Activated CD4-positive, alpha-beta T cell treated with anti-CD3 and anti-CD28 coated beads for 24 hours (primary cell): ENCODE measurements at places on chromosomes 2 and 18.

- DNase-seq, result no peak
Measured at GRCh38 chr2:79984476-79984875, 320.1 kb downstream of the LRRTM1 start.

DNA sequence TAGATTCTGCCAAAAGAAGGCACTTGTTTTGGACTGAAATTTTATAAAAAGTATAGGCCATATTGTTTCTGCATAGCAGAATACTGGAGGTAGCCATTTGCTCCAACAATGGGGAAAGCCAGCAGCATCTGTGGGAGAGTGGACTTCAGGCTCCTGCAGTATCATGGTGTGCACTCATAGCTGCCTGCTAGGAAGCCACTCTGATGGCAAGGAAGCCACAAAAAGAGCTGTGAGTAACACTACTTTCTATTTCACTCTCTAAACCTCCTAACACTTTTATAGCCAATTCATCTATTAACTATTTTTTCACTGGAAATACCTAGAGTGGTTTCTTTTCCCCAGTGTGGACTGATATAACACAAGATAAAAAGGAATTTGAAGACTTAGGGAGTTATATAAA, 144.4 kb upstream of the KCNJ3 start:
- no peak for DNase-seq

- DNase-seq, result no peak
Measured at GRCh38 chr2:71455011-71455740, 1.8 kb downstream of the DYSF start.

DNA sequence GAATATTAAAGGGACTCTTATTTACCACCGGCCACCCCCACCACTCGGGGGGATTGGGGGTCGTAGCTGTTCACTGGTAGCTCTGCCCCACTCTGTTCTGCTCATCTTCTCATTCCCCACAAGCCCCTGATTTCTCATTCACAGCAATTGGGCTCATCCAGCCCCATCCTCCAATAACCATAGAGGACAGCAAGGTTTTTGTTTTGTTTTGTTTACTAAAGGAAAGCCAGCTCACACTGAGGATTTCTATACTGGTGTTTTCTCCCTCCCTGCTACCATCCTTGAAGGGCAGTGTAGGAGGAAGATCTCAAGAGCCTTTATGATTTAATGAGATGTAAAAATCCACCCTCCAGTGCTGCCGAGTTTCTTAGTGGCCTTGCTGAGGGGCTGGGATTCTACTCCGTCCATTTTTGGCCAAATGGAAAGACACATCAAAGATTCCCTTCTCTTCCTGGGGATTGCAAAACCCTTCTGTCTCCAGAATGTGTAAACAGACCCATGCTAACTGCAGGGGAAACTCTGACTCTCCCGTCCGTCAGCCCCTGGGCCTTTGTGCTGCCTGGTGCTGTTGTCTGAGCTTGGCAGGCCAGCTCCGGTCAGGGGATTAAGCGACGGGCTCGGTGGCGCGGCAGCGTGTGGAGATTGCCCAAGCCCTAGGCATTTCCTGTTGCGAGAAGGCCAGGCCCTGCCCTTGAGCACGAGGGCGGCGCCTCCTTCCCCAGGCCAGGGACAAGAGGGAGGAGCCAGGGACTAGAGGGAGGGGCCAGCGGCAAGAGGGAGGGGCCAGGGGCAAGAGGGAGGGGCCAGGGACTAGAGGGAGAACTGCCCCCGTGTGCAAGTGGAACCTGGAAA, 165.0 kb downstream of the ANTXR1 start:
- no peak for DNase-seq

DNA sequence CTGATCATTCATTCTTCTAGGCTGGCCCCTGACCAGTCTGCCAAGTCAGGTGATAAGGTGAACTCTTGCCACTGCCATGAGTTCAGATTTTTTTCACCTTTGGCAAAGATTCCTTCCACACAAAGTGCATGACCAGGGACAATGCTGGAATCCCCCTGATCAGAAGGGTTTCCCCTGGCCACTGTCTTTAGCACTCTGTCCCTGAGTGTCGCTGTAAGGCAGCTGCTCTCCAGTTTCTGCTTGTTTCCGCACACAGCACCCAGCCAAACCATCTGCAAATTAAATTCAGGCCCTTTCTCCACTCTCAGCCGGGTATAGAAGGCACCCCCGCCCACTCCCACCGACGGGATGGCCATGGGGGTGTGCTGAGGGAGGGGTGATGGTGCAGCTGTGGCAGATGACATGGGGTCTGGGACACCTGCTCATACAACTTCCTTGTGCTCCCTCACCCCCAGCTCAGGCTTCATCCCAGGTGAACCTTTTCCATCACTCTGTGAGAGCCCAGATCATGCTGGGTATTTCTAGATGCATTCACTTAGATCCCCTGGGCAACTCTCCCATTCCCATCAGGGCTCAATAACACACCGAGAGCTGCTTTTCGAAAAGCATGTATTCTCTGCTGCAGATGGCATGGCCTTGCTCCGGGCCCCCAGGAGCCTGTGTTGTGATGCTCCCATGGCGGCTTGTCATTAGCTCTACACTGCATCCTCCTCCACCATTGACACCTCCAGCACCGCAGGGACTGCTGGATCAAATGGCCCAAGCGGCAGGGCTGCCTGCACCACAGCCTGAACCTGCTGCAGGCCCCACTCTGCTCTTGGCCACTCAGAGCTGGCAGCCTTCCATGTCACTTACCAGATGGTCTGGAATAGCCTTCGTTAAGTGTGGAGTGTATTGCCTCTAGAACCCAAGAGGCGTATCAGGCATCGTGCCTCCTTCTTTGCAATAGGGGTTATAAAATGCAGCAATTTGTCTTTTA, 52.3 kb upstream of the ROCK2 start:
- DNase-seq, result no peak

GRCh38 chr2:214515111-214515510, 104.3 kb downstream of the VWC2L start:
- no peak for DNase-seq

DNA sequence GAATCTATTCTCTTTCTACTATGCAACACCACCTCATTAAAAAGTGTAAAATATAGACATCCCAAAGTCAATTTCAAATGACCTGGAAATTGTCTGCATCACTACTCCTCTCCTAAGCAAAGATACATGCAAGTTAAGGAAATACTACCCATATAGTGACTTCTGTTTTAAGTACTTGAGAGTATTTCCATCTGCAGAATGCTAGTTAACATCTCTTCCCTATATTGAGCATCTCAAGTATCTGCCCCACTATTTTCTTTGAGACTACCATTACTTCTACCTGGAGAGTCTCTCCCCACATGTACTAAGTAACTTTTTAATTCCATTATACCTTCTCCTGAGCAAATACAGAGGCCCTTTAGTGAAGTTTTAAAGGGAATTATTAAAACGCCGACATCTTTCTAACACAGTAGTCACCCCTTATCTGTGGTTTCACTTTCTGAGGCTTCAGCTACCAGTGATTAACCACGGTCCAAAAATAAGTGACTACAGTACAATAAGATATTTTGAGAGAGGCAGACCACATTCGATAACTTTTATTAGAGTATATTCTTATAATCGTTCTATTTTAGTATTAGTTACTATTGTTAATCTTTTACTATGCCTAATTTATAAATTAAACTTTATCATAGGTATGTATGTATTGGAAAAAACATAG, 21.8 kb downstream of the CWC22 start:
- no peak for DNase-seq

DNA sequence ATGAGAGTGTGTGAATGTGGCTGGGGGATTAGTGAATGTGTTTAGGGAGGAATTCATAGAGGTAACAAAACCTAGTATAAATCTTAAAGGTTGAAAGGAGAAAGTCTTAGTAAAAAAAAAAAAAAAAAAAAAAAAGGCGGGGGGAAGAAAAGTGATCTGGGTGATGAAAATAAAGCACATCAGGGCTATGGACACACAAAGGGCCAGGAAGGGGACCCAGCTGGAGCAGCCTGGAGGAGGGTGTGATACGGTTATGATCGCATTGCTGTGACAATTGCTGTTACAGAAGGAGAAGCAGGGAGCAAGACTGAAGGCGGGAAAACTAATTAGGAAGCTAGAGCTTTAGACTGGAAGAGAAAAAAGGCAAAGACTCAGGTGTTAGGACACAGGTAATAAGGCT, 85.4 kb downstream of the DLGAP1 start:
- no peak for DNase-seq

DNA sequence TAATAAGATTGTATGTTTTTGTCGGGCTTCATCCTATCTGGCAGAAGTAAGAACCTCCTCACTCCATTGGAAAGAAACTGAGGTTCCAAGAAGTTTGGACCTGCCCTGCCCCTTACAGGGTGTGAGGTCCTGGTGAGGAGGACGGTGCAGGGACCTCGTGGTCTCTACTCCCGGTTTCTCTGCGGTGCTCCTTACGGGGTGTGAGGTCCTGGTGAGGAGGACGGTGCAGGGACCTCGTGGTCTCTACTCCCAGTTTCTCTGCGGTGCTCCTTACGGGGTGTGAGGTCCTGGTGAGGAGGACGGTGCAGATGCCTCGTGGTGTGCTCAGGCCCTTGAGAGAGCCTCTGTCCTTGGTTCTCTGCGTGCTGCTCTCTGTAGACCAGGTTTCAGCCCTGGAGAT, 5.2 kb downstream of the CTDP1 start:
- DNase-seq, result no peak

GRCh38 chr2:198913394-198914152, 544.2 kb downstream of the SATB2 start:
- DNase-seq, result no peak

- DNase-seq, result no peak
Measured at GRCh38 chr2:222295368-222296062, 3.3 kb downstream of the PAX3 start.

- DNase-seq, result no peak
Measured at GRCh38 chr2:240423788-240424191, 11.7 kb upstream of the GPC1 start.

DNA sequence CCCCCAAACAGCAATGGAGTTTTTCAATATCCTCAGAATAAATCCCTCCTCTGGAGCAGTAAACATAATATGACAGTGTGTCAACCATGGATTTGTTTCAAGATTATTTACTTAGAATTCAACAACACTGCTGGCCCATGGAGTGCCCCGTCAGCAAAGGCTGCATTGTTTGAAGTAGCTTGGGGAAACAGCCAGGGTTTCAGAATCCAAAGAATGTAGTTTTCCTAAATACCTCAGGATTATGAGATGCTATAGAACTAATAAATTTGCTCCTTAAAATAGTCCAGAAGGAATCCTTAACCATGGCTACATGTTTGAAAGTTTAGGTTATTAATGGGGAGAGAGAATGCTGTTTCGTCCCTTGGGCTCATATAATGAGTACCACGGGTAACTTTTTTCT, 13.1 kb upstream of the CETN1 start:
- DNase-seq, result no peak

DNA sequence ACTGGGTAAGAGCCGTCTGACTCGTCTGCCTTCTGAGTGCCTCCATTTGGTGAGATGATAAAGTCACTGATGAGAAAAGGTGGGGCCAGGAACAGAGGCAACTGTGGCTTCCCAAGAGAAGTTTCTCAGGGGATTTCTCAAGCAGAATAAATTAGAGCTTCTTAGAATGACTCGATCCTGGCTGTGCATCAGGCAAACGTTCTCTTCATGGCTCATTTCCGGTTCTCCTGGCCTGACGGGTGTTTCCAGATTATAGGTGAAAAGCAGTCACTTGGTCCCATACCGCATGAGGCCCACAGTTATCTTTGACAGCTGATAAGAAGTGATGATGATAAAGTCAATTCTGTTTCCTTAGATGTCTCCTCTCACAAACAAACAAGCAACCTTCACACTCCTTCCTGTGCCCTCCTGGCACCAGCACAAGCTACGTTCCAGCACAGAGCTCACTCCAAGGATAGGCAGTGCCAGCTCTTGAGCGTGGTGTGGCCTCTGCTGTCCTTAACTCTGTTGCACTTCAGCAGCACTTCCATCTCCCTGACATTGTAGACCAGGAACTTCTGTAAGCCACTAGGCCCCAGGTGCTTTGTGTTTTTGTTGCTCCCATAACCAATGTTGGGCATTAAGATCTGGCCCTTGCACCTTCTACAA, 37.8 kb upstream of the KCNF1 start:
- no peak for DNase-seq

DNA sequence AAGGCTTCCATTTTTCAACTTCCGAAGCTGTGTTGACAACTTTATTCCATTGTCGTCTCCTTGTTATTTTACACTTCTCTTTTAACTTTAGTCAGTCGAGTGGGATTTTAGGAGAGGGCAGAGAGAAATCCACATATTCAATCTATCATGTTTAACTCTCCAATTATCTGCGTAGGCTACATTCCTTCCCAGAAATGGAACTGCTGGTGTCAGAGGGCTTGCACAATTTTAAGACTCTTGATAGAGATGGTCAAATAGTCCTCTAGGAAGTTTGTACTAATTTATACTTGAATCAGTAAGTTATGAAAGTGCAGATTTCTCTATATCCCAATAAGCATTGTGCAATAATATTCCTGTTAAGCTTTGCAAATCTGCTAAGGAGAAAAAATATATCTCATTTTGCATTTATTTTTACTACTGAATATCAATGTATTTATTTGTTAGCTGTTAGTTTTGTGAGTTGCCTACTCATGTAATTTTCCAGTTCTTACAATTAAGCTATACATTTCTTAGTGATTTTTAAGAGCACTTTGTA, 95.6 kb downstream of the CYP26B1 start:
- DNase-seq, result no peak

- DNase-seq, result no peak
Measured at GRCh38 chr2:21256006-21256405, 132.2 kb downstream of the TDRD15 start.

- DNase-seq, result no peak
Measured at GRCh38 chr2:140122001-140122400, 1341.8 kb upstream of the NXPH2 start.

DNA sequence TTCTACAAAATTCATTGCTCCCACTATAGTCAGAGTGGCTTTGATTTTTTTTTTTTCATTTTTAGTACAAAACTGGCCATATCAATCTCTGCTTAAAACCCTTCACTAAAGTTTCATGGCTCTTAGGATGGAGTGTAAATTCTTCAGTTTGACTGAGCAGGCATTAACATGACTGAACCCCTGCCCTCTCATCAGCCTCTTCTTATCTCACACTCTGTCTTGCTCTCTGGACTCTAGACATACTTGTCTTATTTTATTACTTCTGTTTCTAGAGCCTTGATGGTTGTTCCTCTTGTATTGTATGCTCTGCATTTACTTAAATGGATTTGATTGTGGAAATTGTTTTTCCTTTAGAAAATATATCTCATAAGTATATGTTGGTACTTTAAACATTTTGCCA, 272.4 kb downstream of the DCC start:
- DNase-seq, result no peak

- peak; percentile 4 for DNase-seq
Measured at GRCh38 chr18:8367217-8367988, 241.8 kb upstream of the RAB12 start.
